ENCODE measurements at places on chromosomes 13 and 19. TPM values are rescaled to one million over a fixed set of nuclear protein-coding genes. Genes with fewer than 3 reads are reported as not detected.

Gene COMMD6
- 73.7 TPM for polyA plus RNA-seq

- peak; percentile 65 for DNase-seq
These were observed 3.9 kb upstream of the PLPP2 start for GRCh38 chr19:294946-295686.

DNA sequence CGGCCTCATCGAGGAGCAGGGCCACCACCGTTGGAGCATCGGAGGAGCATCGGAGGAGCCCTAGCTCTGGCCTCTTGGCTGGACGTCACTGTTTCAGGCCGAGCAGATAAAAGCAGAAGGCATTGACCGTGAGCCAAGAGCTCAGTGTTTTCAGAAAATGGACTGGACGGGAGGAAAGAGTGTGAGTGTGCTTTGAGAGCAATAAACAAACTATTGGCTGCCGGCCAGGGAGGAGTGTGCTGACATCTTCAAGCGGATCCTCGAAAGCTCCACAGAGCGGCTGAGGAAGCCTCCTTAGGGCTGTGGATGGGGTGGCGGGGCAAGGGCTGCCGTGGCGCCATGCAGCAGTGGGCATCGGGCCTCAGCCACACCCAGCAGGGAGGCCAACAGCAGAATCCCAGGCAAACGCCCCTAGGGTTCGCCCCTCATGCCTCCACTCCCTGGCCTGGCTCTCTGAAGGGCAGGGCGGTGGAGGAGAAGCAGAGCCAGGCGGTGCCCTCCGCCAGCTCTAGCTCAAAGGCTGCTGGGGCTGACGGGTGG, 41.8 kb downstream of the IRS2 start:
- DNase-seq = peak; percentile 64

DNA sequence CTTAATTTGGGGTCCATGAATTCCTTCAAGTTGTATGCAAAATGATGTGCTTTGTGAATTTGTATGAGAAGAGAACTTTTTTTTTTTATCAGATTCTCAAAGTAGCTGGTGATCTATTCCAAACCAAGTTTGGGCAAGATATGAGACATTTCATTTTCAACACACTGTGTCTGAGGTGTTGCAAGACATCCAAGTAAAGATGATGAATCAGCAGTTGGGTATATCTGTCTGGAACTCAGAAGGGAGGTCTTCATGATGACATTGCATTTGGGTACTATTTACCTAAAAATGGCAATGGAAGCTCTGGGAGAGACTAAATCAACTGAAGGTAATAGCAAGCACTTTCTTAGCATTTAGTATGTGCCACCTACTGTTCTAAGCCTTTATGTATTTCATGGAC, 2.8 kb downstream of the FAM124A start:
- DNase-seq = no peak

Gene CCNA1
- polyA plus RNA-seq = 0.21 TPM
